ENCODE measurements at places on chromosomes 1 and 21.

DNA sequence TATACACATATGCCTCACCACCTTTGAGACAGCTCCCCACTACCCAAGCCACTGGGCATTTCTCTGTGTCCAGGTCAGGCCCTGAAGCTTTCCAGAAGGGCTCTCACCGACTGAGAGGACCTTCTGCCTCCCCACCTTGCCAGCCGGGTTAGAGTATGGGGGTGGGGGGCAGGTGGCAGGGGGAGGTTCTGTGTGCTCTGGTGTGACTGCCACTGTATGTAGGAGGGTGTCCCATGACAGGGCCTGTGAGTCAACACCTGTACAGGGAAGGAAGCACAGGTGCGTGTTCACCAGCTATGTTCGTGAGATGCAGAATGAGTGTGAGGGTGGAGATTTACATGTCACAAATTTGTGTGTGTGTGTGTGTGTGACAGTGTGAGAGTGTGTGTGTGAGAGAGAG lies 7.0 kb downstream of the AHDC1 start:
- no peak for DNase-seq

GRCh38 chr1:179012038-179012437 lies 13.7 kb upstream of the FAM20B start:
- DNase-seq: no peak

DNA sequence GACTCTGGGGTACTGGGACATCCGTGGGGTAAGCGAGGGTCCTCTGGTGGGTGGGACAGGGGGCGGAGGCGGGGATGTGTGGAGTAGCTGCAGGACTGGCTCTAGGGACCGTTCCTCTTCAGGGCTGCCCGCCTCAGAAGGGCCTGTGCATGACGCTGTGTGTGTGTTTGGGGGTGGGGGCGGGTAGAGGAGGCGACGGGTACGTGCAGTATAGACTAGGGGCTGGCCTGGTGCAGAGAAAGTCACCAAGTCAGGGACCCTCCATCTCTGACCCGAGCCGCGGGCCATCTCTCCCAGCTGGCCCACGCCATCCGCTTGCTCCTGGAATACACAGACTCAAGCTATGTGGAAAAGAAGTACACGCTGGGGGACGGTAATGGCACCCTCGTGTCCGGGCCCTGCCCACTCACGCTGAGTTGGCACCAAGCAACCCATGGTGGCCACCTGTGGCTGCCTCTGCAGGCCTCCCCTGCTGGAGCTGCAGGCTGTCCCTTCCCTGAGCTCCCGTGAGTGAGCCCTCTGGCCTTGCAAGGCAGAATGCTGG lies 342 bp downstream of the GSTM5 start:
- DNase-seq: no peak

DNA sequence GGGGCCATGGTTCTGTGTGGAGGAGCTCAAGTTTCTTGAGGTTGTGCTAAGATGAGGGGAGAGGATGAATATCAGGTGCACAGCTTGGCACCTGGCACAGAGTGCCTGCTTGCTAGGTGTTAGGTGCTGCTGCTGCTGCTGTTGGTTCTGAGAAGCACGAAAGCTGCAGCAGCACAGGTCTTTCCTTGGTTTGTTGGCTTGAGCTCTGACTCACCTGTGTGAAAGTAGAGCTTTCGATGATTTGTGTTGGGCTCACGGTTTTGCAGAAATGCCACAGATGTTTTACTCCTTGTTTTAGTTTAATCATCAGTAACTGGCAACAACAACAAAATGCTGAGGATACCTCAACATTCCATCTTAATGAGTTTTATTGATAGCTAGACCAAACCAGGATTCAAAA lies 221.6 kb downstream of the BRINP2 start:
- no peak for DNase-seq

DNA sequence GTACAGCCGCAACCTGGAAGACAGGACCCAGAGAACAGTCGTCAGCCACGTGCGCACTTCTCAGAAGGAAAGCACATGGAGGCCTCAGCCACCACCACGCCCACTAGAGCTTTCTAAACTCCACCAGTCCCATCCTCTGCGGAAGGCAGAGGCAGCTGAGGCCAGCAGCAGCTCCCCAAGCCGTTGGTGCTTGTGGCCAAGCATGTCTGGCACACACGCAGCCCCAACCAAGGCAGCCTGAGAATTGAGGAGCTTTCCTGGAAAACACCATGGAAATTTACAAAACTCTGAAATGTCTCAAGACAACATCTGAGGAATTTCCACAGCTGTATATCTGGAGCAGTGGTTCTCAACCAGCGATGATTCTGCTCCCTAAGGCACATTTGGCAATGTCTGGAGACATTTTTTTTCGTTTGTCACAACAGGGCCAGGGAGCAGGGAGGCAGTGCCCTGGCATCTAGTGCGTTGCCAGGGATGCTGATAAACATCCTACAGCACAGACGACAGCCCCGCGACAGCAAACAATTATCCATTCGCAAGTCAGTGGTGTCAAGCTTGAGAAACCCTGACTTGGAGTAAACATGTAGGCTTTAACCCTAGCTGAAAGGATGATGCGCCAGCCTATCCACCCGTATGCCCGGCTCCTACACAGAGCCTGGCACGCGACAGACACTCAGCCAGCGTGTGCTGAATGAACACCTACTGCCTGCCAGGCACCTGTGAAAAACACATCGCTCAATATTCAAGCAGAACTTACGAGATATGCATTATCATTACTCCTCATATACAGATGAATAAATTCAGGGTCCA lies 24.7 kb downstream of the NPHP4 start:
- DNase-seq: no peak

- DNase-seq: no peak
These were observed 107.8 kb downstream of the NGF start for GRCh38 chr1:115230281-115230680.

DNA sequence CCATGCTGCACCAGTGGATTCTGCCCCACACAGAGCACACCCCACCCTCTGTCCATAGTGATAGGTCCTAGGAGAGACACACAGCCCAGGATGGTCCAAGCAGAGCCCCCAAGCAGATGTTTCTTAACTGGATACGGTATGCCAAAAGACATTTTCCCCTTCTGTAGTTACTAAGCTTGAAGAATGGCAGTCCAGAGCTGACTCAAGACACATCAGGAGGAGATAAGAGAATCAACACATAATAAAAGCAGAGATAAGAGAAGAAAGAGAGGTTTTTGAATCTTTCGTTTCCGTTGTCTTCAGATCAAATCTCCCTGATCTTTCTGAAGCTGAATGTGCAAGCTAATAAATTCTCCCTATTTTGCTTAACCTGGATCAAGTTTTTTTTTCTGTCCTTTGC lies 21.8 kb upstream of the CASQ2 start:
- no peak for DNase-seq

- DNase-seq: no peak
These were observed 13.3 kb downstream of the KAZN start for GRCh38 chr1:14611792-14612191.

- DNase-seq: peak; percentile 45
These were observed 5.7 kb upstream of the TPRG1L start for GRCh38 chr1:3618881-3619671.

- DNase-seq: no peak
These were observed 99.5 kb upstream of the DUSP10 start for GRCh38 chr1:221841251-221841982.

DNA sequence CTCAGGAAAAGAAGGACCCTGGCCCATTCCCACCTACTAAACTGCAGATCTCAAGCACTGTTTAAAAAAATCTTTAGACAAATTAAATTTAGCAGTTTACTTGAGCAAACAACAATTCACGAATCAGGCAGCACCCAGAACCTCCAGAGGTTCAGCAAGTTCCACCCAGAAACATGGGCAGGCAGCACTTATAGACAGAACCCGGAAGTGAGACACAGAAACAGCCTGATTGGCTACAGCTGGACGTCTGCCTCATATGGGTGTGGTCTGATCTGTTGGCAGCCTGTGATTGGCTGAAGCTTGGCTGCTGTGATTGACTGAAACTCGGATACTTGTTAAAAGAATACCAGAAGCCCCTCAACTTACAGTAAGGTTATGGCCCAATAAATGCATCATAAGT lies 34.7 kb upstream of the COL6A2 start:
- DNase-seq: no peak

DNA sequence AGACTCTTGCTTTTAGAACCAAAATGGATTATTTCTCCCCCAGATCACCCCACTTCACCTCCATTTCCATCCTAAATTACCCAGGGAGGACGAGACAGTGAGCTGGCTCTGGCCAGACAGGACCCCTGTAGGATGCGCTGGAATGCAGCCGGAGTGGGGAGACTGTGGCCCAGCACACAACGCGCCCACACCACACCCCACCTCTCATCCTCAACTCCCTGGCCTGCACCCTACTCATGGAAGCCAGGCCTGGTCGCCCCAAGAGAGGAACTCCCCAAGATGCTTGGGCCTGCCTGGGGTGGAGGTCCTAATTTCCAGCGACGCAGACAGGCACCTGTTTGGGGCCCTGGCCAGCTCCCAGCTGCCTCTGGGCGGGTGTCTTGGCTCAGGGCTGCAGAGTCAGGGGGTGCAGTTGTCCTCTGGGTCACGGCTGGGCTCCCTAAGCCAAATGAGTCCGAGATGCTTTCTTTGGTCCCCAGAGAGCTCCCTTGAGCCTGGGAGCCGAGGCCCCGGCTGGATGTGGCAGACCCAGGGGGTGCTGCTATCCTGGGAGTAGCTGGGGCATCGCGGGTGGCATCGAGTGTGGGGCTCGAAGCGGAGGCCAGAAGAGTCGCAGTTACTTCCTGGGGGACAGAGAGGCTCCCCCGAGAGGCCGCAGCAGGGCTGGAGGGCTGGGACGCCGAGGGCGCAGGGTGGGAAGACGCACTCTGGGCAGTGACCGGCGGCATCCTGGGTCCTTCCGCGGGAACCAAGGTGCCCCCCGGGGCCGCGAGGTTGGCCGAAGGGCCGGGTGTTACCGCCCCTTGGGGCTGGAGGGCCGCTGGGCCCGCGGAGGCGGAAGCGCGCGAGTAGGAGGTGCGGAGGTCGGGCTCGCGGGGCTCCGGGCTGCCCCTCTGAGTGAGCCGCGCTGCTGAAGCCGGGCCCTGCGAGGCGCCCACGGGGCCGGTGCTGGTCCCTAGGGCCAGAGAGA lies 10.4 kb downstream of the CLEC20A start:
- no peak for DNase-seq

DNA sequence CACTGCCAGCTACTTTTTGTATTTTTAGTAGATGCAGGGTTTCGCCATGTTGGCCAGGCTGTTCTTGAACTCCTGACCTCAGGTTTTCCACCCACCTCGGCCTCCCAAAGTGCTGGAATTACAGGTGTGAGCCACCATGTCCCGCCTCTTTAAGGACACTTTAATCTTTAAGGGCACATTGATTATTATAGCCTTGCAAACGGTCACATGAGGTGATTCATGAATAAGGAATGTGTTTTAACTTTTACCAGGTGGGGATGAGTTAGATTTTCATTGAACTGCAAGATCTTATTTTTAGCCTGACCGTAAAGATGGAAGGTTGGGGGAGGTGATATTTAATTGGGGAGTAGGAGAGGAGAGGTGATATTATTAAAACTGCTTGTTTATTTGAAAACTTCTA lies 61.9 kb downstream of the TBCE start:
- peak; percentile 35 for DNase-seq

- DNase-seq: no peak
These were observed 969 bp upstream of the ALDH4A1 start for GRCh38 chr1:18903291-18903756.

DNA sequence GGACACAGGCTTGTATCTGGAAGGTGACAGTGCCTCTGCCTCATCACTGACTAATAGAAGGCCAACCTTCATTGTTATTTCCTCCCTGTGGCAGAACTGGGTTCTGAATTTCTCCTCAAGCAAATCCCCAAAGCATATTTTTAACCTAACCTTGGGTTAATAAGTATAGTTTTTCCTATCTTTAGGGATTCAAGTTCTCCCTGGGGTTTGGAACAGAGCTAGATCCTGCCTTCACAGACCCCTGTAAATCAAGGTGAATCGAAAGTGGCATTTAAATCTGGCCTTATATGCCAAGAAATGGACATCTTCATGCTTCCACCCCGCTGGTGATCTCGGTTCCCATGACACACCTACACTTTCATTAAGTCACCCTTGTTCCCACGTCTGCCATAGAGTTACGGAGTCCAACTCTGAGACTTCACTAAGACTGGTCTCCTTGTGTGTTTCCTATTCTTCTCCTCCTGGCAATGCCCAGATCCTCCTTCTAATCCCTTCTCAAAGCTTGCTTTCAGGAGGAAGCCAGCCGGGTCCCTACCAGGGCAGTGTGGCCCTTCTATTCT lies 4.3 kb upstream of the CHI3L2 start:
- no peak for DNase-seq

DNA sequence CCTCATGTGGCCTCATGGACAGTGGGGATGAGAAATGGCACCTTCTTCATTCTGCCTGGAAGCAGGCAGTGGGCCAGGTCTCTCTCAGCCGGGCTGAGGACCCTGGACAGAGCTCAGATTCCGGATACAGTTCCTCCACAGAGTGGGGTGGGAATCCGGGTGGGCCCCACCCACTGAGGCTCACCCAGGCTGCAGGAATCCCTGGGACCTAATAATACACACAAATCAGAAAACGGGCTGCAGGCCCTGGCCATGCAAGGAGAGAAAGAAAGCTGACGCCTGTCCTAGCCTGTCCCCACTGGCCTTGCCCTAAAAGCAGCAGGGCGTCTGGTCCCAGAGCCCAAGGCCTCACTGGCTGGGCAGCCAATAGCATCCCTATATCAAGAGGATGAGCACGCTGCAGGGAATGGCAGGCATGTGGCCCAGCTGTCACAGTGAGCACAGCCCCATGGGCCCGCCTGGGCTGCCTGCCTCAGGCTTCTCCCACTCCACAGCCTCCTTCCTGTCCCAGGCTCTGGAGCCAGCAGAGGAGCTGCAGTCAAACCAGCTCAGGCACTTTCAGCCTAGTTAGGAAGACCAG lies 25.3 kb downstream of the ACTA1 start:
- no peak for DNase-seq

GRCh38 chr1:237013608-237014007 lies 9.4 kb upstream of the MT1HL1 start:
- DNase-seq: no peak

- DNase-seq: no peak
These were observed 761.7 kb downstream of the ADGRL2 start for GRCh38 chr1:82562448-82562847.

DNA sequence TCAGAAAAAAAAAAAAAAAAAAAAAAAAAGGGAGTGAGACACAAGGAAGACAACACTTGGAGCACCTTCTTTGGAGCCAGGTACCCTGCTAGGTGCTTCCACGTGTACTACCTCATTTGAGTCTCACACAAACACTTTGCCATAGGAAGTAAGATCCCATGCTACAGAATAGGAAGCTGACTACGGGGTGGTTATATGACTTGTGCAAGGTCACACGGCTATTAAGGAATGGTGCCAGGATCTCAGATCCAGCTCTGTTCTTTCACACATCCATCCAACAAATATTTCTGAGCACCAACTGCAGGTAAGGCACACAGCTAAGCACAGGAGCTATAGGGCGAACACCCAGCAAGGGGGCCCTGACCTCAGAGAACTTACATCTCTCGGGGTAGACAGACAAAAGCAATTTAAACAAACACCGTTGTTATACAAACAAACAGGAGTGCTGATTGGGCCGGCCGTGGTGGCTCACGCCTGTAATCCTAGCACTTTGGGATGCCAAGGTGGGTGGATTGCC lies 22.4 kb downstream of the PTAFR start:
- DNase-seq: no peak
